Activated T-cell treated with anti-CD3 and anti-CD28 coated beads, Interleukin-2, amount 50 U/mL, for 72 hours (primary cell): ENCODE measurements at places on chromosomes 6 and 20.

GRCh38 chr6:39909701-39910100, 24.6 kb downstream of the MOCS1 start:
- H3K4me1 ChIP-seq = no peaks in the 10 kb centered on the region
- no peak overlapping the region for H3K27ac ChIP-seq

- H3K27ac ChIP-seq = no peak overlapping the region
- H3K27me3 ChIP-seq = no peaks in the 10 kb centered on the region
- no peak overlapping the region for H3K4me3 ChIP-seq
- DNase-seq = no peak
Measured at GRCh38 chr6:169527306-169527705, 174.5 kb downstream of the WDR27 start.

DNA sequence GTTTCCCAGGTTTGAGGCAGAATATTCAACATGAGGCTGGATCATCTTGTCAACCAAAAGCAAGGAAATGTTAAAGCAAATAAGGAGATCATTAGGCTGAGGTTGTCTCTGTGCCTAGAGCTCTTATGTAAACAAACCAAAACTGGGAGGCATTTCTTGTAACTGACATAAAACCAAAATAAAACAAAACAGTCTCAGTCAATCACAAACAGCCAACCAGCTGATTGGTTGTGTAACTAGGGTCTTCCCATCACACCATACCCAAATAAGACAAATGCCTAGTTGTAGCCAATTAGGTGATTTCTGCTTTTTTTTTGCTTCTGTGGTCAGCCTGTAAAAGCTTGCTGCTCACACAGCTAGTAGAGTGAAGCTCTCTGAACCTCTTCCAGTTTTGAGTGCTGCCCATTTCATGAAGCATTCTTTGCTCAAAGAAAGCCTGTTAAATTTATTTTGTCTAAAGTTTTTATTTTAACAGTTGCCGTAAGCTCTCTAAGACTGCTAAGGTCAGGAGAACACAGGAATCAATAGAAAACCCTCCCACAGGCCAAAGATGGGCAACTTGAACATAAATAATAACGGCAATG, 8.9 kb upstream of the FITM2 start:
- H3K36me3 ChIP-seq = no peaks in the 10 kb centered on the region
- H3K4me1 ChIP-seq = no peaks in the 10 kb centered on the region
- H3K27ac ChIP-seq = no peak overlapping the region
- H3K4me3 ChIP-seq = no peak overlapping the region
- no peaks in the 10 kb centered on the region for H3K27me3 ChIP-seq

DNA sequence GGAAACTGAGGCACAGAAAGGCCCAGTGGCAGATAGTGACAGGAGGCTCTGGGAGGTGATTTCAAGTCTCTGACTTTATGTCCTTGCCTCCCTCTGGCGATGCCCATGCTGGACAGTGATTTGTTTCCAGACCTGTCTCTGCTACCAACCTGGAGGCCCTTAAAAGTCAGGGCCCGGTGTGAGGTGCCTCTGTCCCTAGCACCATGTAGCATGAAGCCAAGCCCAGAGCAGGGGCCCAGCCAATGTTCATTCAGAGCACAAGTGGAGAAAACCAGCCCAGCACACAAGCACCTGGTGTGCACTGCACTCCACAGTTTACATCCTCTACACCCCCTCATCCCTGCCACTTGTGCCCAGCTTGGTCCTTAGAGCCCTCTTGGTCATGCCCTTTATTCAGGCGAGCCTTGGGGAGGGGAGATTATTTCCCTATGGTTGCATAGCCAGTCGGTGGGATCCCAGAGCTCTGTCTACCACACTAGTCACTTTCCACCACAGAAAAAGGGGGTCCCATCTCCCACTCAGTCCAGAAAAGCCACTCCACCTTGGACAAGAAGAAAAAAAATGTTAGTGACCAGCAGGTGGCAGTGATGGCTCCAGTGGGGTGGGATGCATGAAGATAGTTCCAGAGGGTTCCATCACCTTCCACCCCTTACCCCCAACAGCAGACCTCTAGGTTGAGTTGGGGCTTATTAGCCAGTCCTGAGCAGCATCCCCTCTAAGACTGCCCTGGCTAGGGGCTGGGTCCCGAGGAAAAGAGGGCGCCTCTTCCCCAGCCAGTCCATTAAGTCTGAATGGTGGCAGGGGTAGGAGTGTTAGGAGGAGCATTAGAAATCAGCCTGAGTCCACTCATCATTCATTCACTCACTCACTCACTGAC, 30.9 kb downstream of the KIAA1755 start:
- no peak overlapping the region for H3K4me3 ChIP-seq
- H3K27me3 ChIP-seq = peaks cover 17% of the 10 kb centered on the region
- no peaks in the 10 kb centered on the region for H3K4me1 ChIP-seq

- DNase-seq = no peak
- H3K4me1 ChIP-seq = peaks cover 57% of the 10 kb centered on the region
- no peak overlapping the region for H3K27ac ChIP-seq
- no peaks in the 10 kb centered on the region for H3K36me3 ChIP-seq
- H3K27me3 ChIP-seq = no peaks in the 10 kb centered on the region
Measured at GRCh38 chr6:20709451-20709850, 175.2 kb downstream of the CDKAL1 start.

DNA sequence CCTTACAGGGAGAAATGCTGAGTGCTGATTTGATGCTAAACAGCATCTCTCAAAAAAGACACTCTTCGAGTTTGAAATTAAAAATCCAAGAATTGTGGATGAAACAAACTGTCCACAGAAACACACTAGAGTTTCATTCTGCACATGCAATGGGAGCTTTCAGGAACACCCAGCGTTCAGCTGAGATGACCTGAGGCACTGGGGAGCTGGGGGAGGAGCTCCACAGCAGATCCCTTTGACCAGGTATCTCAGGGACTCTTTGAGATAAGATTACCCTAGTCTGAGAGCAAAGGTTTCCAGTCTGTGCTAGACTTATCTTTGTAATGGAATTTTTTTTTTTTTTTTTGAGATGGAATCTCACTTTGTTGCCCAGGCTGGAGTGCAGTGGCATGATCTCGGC, 70.8 kb upstream of the AGPAT4 start:
- no peaks in the 10 kb centered on the region for H3K27me3 ChIP-seq
- no peak for DNase-seq
- no peaks in the 10 kb centered on the region for H3K4me1 ChIP-seq
- H3K4me3 ChIP-seq = no peak overlapping the region

- no peak for DNase-seq
- H3K27ac ChIP-seq = no peak overlapping the region
- peaks cover 20% of the 10 kb centered on the region for H3K27me3 ChIP-seq
- H3K36me3 ChIP-seq = peaks cover 4% of the 10 kb centered on the region
Measured at GRCh38 chr6:834190-834589, 141.3 kb upstream of the EXOC2 start.

DNA sequence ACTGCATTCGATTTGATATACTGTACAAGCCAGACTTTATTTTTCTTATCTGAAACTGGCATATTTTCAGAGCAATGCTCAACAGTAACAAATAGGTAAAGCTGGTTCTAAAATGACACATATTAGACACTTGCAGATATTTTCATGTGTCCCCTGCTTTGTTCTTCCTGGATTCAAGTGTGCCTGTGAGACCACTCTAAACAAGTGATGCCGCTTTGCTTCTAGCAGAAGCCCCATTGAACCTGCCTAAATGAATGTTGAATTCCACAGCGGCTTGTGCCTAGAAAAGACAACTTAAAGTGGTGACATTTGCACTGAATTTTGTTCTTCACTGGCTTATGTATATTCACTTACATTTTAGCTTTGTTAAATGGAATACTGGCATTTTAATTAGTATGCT, 115.7 kb downstream of the AKAP7 start:
- H3K36me3 ChIP-seq = no peaks in the 10 kb centered on the region
- H3K27ac ChIP-seq = peak overlapping the region; percentile 75
- H3K27me3 ChIP-seq = no peaks in the 10 kb centered on the region
- H3K4me1 ChIP-seq = peaks cover 47% of the 10 kb centered on the region

DNA sequence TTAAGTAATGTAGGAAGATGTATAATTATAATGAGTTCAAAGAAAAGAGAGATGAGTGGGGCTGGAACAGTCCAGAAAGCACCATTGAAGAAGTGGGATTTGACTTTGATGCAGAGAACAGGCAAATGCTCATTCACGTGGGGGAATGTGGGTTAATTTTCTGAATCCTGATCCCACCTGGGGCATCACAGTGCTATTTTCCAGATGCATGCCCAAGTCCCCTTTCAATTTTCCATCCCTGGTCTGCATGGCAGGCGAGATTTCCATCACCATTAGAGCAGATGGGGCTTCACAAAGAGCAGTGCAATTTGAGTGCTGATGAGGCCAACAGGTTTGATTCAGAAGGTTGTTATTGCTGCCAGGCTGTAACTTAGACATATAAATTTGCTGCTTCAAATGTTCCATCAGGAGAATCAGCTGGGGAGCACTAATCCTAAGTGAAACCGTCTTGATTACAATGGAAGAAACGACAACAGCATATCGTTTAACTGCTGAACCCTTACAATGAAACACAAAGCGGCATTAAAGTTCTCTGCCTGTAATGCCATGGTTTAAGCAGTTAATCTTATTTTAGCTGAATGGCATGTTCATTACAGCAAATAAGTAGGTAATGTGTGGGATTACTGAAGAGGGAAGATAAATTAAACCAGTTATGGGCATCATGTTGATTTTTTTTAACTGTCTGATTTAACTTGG, 45.2 kb downstream of the OSTM1 start:
- H3K4me3 ChIP-seq = no peak overlapping the region
- H3K27ac ChIP-seq = no peak overlapping the region
- H3K36me3 ChIP-seq = no peaks in the 10 kb centered on the region
- H3K4me1 ChIP-seq = no peaks in the 10 kb centered on the region
- DNase-seq = no peak
- H3K27me3 ChIP-seq = no peaks in the 10 kb centered on the region

- H3K27ac ChIP-seq = peak overlapping the region; percentile 18
- no peak for DNase-seq
Measured at GRCh38 chr20:5171790-5172164, 45.0 kb downstream of the CDS2 start.

DNA sequence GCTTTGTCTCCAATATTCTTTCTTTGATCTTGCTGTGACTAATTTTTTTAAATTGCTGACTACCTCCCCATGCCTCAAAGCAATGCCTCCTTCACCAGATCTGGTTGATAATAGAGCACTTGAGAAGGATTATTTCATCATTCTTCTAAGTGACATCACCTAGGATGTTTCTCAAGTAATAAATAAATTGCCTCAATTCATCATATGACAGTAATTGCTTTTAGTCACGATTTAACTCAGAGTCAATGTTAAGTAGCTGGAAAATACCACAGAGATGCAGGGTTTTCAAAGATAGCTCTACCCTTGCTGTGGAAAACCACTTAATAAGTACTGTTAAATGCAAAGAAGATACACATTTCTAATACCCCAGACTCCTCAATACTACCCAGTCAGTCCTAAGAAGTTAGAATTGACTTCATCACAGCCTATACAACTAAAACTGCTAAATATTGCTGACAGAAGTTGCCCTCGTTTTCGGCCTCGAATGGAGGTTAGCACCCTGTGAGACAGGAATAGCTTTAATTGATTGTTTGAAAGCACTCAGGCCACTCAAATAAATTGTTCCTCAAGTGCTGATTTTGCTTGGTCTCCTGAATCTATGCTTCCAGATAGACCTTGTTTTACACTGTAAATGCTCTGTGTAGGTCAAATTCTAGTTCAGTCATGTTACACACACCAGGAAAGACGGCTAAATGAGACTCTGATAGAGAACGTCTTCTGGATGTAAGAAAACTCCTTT, 640.6 kb upstream of the CHD6 start:
- DNase-seq = no peak
- H3K36me3 ChIP-seq = no peaks in the 10 kb centered on the region
- H3K4me1 ChIP-seq = no peaks in the 10 kb centered on the region
- H3K27me3 ChIP-seq = no peaks in the 10 kb centered on the region
- H3K27ac ChIP-seq = no peak overlapping the region

- no peak overlapping the region for H3K4me3 ChIP-seq
- H3K4me1 ChIP-seq = peaks cover 79% of the 10 kb centered on the region
- H3K27me3 ChIP-seq = no peaks in the 10 kb centered on the region
- H3K36me3 ChIP-seq = no peaks in the 10 kb centered on the region
Measured at GRCh38 chr6:15441215-15441868, 195.5 kb downstream of the JARID2 start.

- no peak overlapping the region for H3K4me3 ChIP-seq
- peaks cover 41% of the 10 kb centered on the region for H3K4me1 ChIP-seq
- DNase-seq = no peak
- H3K36me3 ChIP-seq = no peaks in the 10 kb centered on the region
- no peak overlapping the region for H3K27ac ChIP-seq
- no peaks in the 10 kb centered on the region for H3K27me3 ChIP-seq
Measured at GRCh38 chr20:53734006-53734688, 140.5 kb upstream of the ZNF217 start.

- no peak overlapping the region for H3K4me3 ChIP-seq
- H3K27me3 ChIP-seq = no peaks in the 10 kb centered on the region
- no peaks in the 10 kb centered on the region for H3K36me3 ChIP-seq
- peaks cover 17% of the 10 kb centered on the region for H3K4me1 ChIP-seq
- DNase-seq = no peak
Measured at GRCh38 chr6:107305391-107305790, 154.0 kb downstream of the PDSS2 start.

- H3K36me3 ChIP-seq = no peaks in the 10 kb centered on the region
- no peak overlapping the region for H3K4me3 ChIP-seq
- H3K27ac ChIP-seq = no peak overlapping the region
- DNase-seq = no peak
- peaks cover 20% of the 10 kb centered on the region for H3K27me3 ChIP-seq
Measured at GRCh38 chr20:23203310-23203709, 117.2 kb upstream of the CD93 start.

- H3K27ac ChIP-seq = peak overlapping the region; percentile 87
- H3K36me3 ChIP-seq = peaks cover 5% of the 10 kb centered on the region
- H3K4me1 ChIP-seq = peaks cover 64% of the 10 kb centered on the region
- no peaks in the 10 kb centered on the region for H3K27me3 ChIP-seq
- no peak for DNase-seq
- peak overlapping the region; percentile 82 for H3K4me3 ChIP-seq
Measured at GRCh38 chr6:44258921-44259320, 1.6 kb upstream of the SLC35B2 start.

GRCh38 chr6:149032599-149033405, 284.7 kb upstream of the TAB2 start:
- H3K27ac ChIP-seq = peak overlapping the region; percentile 97
- H3K4me1 ChIP-seq = peaks cover 77% of the 10 kb centered on the region
- no peaks in the 10 kb centered on the region for H3K27me3 ChIP-seq

DNA sequence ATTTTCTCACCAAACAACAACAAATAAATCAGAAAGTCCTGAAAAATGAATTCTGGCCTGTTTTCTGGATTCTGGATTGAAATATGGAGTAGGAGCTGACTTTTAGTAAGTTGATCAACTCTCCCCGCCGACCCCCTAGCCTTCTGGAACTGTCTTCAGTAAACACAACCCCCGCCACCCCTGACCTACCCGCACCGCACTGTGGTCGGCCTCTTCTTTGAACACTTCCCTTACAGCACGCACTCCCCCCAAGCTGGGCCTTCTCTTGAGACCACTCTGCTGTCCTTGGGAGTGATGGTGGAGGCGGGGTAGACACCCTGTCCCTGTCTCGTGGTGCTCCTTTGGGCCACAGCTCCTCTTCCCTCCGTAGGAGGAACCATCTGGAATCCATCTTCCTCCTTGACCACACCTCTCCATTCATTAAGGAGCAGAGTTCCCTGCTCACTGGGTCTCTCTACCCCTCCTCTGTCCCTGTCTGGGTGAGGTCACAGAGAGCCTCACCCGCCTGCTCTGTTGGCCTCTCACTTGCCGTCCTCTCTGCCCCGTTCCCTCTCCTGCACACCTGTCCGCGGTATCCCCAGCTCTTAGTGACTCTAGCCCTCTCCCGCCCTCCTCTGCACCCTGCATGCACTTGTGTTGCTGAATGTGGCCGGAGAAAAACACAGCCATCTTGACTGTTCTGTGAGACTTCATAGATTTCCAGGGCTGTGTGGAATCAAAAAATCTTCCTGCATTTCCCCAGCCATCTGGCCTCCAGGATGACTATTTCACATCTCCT, 19.1 kb downstream of the SYNJ2 start:
- H3K4me1 ChIP-seq = peaks cover 52% of the 10 kb centered on the region
- DNase-seq = no peak
- no peak overlapping the region for H3K27ac ChIP-seq
- H3K27me3 ChIP-seq = no peaks in the 10 kb centered on the region
- no peaks in the 10 kb centered on the region for H3K36me3 ChIP-seq
